ENCODE measurements at places on chromosomes 12 and 14.
A peak's percentile ranks its signal among the peaks of the same experiment; 100 is the strongest.

- DNase-seq = no peak
Measured at GRCh38 chr14:61260939-61261776, 20.0 kb downstream of the TMEM30B start.

DNA sequence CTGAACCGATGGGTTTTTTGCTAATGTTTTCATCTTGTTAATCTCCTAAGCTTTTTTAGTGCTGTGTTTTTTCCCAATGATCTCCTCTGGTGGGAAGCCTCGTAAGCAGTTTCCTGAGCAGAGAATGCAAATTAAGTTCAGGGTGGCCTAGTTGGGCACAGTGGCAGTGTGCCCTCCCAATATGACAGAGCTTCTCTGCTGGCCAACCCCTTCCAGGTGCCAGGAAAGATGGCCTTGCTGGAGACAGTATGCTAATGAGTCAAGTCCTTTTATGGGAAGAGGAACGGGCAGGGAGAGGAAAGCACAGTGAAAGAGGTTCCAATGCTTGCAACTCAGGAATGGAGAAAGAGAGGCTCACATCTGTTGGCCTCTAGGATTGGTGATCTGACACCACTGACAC lies 115.8 kb downstream of the GCH1 start:
- no peak for DNase-seq

- no peak for DNase-seq
Measured at GRCh38 chr12:92297932-92298696, 152.5 kb upstream of the BTG1 start.

- peak; percentile 43 for DNase-seq
Measured at GRCh38 chr12:124898200-124898922, 16.1 kb downstream of the UBC start.

GRCh38 chr14:39267608-39268005 lies 33.9 kb downstream of the MIA2 start:
- DNase-seq = no peak

DNA sequence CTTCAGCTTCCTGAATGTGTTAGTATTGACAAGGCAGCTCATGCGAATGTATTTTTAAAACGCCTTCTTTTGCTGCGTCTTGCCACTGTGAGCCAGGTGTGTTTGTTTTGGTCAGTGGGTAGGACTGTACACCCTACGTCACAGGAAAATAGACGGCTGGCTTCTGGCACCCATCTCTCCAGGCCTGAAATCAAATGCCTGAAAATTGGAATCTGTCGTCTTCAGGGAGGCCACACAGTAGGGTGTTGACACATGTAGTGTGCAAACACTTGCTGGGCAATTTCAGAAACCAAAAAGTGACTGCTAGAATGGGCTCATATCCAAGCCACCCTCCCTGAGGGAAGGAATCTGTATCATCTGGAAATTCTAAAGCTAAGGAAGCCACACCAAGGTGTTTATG lies 209.3 kb downstream of the TTC8 start:
- DNase-seq = no peak

GRCh38 chr12:40534828-40535227 lies 157.4 kb upstream of the CNTN1 start:
- no peak for DNase-seq

DNA sequence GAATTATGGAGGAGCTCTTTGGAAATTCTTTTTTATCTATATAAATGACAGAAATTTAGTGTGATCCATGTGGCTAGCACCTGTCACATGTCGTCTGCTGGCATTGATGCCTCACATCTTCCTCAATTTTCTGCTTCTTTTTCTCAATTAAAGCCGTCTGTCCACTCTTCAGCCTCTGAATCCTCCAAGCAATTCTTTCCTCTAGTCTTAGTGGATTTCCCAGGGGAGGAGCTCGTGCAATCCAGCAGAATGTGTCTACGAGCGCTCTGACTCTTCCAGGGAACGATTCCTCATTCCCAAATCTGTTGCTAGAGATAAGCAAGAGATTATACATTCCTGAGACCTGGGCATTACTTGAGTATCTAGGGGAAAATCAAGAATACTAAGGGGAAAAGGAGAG lies 176.6 kb downstream of the EMP1 start:
- DNase-seq = no peak

- no peak for DNase-seq
Measured at GRCh38 chr12:116990971-116991966, 80.5 kb downstream of the FBXW8 start.

- no peak for DNase-seq
Measured at GRCh38 chr12:52090291-52090690, 10.8 kb downstream of the SMIM41 start.

- DNase-seq = no peak
Measured at GRCh38 chr12:64911912-64912311, 87.5 kb downstream of the TBC1D30 start.

GRCh38 chr12:111767362-111768158 lies 827 bp downstream of the ALDH2 start:
- DNase-seq = no peak

DNA sequence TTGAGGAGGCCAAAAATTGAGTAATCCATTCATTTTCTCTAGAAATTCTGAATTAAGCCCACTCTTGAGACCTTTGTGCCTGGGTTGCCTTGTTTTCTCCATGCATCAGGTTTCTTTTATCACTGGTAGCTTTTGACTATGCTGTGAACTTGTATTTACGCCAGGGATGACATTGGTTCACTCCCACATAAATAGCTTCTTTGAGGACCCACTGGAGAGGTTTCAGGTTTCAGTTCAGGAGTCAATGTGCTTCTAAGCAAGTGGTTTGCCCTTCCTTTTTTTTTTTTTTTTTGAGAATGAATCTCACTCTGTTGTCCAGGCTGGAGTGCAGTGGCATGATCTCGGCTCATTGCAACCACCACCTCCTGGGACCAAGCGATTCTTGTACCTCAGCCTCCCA lies 10.2 kb upstream of the SLC17A8 start:
- no peak for DNase-seq

DNA sequence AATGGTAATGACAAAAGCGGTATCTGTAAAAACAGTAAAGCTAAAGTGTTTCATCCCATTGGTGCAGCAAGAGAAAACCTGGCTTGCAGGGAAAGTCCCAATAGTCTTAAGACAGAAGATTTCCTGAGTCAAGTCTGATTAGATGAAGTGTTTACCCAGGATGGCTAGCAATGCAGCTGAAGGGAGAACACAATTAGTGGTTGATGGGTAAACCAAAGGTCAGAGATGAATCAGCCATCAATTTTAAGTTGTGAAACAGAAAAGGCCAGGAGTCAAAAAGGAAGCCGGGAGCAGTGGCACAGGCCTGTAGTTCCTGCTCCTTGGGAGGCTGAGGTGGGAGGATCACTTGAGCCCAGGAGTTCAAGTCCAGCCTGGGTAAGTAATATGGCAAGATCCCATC lies 52.6 kb downstream of the SEC23A start:
- DNase-seq = no peak

DNA sequence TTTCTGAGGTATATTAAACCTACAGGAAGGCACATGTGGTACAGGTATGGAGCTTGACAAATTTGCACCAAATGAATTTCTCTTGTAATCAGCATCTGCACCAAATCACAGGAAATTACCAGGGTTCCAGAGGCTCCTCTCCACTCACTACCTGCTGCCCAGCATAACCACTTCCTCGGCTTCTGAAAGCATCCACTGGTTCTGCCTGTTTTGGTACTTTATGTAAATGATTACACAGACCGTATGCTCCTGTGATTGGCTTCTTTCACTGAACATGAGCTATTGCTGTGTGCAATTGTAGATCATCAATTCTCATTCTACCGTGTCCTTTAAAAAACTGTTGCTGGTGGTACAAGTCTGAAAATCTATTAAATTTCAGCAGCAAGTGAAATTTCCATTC lies 522.1 kb downstream of the TMEM132D start:
- DNase-seq = no peak

DNA sequence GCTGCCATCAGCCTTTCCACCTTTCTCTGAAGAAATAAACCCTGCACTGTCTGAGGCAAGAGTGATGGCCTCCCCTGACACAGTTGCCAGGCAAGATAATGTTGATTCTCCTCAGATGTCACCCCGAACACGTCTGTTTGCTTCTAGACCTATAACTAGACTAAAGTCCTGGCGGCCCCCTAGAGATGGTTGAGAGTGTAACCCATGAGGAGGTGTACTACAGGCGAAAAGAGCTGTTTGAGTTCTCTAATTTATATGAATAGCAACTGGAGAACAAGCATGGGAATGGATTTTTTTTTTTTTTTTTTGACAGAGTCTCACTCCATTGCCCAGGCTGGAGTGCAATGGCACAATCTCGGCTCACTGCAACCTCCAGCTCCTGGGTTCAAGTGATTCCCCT lies 33.0 kb upstream of the ATF7IP start:
- DNase-seq = no peak

- DNase-seq = no peak
Measured at GRCh38 chr14:68407285-68407684, 385.6 kb downstream of the ZFP36L1 start.

- no peak for DNase-seq
Measured at GRCh38 chr12:62903151-62903550, 31.8 kb downstream of the PPM1H start.

DNA sequence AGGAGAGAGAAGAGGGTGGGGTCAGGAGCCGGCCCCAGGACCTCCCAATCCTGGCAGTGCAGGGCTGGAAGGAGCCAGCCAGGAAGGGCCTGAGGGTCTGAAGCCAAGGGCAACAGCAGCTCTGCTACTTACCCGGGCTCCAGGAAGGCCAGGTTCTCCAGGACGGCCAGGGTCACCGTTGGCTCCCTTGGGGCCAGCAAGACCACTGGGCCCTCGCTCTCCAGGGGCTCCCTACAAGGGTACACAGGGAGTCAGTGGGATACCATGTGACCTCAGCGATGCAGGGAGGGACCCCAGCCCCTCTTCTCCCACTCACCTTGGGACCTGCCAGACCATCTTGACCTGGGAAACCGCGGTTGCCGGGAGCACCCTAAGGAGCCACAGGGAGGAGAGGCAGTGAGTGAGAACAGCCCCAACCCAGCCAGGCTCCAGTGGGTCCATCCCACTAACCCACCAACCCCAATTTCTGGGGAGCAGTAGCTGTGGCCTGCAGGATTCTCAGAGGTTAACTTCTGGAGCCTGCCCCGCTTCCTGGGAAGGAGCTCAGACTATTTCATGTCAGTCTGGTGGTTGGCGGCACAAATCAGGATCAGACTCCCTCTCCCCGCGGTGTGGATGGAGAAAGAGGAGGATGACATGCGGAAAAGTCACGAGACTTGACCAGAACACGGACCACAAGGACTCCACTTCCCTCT lies 18.5 kb downstream of the COL2A1 start:
- no peak for DNase-seq

DNA sequence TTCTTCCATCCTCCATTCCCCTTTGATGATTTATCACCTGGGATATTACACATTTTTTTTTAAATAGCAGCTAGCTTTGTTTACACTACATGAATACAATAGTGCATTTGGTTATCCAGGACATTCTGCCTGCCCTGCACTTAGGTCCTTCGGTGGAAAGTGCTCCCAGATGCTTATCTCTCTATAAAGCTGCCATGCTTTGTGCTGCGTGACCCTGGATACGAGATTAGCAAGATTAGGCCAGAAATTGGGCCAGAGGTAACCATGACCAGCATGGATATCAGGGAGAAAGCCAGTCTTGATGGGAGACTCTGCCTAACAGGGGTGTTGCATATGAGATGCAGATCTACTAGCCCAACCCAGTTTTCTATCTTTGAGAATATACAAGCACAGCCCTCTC lies 12.1 kb upstream of the KRT83 start:
- DNase-seq = no peak

DNA sequence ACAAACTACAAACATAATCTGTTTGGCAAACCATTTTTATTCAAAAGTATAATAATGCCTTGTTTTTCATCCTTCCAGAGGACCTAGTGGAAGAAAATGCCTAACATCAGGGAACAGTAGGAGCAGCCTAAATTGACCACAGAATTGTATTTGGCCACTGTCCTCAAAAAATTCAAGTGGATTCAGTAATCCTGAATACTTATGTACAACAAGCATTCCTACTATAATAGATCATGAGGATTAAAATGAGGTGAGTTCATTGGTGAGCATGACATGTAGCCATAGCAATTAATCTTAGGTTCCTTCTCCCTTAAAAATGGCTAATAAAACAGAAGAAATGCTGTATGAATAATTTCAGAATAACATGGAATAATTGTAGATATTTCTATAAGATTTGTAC lies 209.3 kb downstream of the DAD1 start:
- no peak for DNase-seq

- no peak for DNase-seq
Measured at GRCh38 chr14:91396013-91396660, 21.5 kb downstream of the CCDC88C start.

GRCh38 chr12:78442454-78442801 lies 422.1 kb upstream of the SYT1 start:
- DNase-seq = no peak

GRCh38 chr14:96821501-96821900 lies 24.3 kb downstream of the VRK1 start:
- DNase-seq = no peak

DNA sequence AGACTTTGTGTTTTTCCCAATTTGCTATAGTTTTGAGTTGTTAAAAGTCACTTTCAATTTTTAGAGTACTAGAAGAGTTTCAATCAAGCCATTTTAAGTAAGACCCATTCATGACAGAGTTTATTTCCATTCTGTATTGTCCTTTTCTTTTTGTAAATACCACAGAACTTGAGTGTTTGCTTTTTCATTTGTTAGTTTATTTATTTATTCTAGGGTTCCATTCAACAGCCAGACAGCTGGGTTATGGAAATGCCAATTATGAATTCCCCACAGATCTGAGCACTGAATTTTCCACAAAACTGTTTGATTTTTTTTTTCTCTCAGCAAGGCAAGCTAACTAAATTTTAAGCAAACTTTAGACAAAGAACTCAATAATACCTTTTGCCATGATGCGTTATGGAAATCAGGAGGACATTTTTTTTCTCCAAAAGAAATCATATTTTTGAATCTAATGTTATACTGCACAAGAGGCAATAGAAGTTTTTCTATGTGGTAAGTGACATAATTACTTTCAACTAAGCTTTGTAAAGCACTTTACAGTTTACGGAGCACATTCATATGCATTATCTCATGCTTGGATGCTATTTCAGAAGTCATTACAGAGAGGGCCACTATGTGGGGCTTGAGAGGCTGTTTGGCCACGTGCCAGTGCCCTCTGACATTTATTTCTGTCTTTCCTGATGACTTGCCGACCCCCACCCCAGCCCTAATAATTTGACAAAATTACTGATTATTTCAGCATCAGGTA lies 181.5 kb downstream of the VRK1 start:
- no peak for DNase-seq

GRCh38 chr12:108004319-108004718 lies 124.8 kb upstream of the WSCD2 start:
- DNase-seq = no peak

GRCh38 chr14:30648471-30648870 lies 26.4 kb downstream of the SCFD1 start:
- no peak for DNase-seq

- peak; percentile 31 for DNase-seq
Measured at GRCh38 chr12:3491938-3492792, 1.2 kb downstream of the PRMT8 start.

DNA sequence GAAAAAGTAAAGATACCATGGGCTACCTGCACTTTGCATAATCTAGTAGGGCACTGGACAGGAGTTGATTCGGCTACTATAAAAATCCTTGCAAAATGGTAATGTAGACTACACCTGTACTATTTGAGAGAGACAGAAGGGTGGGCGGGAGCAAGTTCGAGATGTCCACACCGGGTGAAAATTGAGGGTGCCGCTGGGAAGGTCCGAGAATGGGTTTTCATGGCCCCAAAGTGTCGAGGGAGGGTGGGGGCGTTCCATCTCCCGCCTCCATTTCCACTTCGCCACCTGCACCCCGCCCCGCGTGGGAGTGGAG lies 648 bp downstream of the SNX6 start:
- DNase-seq = no peak

GRCh38 chr12:10101648-10102220 lies 2.9 kb upstream of the CLEC1A start:
- no peak for DNase-seq

Measured in activated CD4-positive, alpha-beta T cell treated with anti-CD3 and anti-CD28 coated beads for 24 hours (primary cell).